KG1 (cell line): ENCODE measurements at places on chromosomes 2 and 18.

DNA sequence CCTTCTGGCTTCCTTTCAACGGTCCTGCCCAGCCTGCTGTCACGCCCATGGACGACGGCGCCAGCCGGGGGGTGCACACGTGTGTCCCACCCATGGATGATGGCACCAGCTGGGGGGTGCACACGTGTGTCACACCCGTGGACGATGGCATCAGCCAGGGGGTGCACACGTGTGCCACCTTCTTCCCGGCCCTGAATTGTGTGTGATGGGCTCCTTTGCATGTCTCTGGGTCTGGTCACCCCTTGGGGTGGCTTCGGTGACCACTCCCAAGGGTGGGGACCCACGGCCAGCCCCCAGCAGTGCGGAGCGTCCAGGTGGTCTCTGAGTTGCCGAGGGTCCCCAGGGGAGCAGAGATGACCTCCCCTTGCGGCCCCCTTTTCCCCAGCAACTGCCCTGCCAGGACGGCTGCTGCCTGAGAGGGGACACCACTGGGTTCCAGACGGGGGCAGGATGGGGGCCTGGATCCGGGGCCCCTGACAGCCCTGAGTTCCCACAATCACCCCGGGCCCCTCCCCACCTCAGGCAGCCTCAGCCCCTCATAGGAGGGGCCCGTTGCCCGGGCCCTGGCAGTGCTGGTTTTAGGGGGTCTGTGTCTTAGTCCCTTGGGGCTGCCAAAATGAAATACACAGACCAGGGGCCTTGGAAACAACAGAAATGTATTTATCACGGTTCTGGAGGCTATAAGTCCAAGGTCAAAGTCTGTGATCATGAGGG, 9.4 kb downstream of the NEU4 start:
- DNase-seq, result no peak

DNA sequence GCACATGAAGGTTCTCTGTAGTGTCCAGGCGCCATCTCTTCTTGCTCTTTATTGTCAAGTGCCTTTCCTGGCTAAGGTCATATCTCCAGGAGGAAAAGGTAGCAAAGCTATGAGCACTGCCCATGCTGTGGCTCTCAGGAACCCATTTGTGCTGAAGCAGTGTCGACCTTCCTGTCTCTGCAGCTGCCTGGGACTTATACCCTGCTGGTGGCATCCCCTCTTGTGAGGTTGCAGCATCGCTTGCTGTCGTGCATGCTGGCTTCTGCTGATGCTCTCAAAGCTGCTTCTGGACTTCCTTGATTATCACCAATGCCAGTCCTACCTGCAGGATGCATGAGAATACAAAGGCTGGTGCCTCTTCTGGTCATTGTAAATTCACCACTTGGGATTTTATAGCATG, 22.1 kb upstream of the PTPN2 start:
- no peak for DNase-seq

DNA sequence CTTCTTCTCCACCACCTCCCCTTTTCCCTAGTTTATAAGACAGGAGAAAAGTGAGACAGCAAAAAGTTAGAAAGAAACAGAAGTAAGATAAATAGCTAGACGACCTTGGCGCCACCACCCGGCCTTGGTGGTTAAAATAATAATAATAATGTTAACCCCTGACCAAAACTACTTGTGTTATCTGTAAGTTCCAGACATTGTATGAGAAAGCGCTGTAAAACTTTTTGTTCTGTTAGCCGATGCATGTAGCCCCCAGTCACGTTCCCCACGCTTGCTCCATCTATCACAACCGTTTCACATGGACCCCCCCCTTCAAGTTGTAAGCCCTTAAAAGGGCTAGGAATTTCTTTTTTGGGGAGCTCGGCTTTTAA, 1.5 kb upstream of the BUB1 start:
- peak; percentile 19 for DNase-seq

GRCh38 chr18:50429207-50429948, 54.5 kb downstream of the SKA1 start:
- no peak for DNase-seq

DNA sequence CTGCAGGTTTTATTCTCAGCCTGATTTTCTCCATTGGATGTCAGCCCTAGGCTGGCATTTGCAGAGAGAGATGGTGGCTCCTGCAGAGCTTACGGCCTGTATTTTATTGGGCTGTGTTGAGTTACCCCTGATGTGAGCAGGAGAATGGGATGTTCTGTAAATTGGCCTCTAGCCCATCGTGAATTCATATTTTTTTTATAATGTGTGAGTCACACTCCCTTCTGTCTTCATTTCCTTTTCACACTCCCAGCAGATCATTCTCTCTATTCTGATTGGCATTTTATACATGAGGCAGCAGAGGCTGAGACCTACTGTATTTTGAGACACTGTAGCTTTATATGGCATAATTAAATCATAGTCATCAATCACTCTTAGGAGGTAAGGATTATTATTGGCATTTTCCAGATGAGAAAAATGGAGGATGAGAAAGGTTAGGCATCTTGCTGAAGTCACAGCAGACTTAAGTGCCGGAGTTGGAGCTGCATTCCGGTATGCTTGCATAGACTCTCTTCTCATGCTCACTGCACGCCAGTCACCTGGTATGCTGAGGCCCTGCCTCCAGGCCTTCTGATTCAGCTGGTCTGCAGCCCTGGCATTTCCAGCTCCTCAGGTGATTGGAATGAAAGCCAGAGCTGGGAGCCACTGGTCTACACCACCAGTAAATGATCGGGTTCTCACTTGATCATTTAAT, 142.4 kb downstream of the NEDD4L start:
- no peak for DNase-seq

DNA sequence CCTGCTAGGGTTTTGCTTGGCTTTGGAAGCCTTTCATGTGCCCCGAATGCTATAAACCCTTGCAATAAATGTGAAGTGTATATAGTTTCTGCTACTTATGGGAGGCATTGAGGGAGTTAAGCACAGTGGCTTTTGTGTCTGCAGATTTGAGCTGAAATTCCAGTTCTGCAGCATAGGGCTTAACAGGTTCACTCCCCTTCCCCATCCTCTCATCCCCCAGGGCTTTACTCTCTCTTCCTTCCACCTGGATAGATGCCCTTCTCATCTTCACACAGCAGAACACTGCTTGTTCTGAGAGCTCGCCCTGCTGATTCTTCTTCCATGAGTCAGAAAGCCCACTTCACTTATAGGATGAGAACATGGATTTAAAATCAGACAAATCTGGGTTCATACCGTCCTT, 37.2 kb downstream of the SOX11 start:
- DNase-seq, result no peak

DNA sequence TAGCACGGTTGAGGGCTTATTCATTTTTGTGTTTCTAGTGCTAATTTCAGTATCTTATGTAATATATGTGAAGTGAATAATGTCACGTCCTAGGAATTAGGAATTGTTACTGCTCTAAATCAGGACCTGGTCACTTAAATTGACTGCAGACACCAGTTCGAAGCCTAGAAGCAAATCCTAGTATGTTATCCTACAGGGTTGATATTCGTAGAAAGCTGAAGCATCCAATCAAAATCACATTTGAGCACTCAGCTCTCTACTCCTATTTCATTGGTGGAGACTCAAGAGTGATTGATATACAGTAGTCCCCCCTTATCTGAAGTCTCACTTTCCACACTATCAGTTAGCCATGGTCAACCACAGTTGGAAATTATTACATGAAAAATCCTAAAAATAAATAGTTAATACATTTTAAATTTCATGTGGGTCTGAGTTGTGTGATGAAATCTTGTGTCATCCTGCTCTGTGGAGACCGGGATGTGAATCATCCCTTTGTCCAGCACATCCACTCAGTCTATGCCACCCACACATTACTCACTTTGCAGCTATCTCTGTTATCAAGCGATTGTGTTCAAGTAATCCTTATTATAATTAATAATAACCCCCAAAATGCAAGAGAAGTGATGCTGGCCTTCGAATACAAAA, 35.2 kb upstream of the SCN9A start:
- DNase-seq, result no peak

DNA sequence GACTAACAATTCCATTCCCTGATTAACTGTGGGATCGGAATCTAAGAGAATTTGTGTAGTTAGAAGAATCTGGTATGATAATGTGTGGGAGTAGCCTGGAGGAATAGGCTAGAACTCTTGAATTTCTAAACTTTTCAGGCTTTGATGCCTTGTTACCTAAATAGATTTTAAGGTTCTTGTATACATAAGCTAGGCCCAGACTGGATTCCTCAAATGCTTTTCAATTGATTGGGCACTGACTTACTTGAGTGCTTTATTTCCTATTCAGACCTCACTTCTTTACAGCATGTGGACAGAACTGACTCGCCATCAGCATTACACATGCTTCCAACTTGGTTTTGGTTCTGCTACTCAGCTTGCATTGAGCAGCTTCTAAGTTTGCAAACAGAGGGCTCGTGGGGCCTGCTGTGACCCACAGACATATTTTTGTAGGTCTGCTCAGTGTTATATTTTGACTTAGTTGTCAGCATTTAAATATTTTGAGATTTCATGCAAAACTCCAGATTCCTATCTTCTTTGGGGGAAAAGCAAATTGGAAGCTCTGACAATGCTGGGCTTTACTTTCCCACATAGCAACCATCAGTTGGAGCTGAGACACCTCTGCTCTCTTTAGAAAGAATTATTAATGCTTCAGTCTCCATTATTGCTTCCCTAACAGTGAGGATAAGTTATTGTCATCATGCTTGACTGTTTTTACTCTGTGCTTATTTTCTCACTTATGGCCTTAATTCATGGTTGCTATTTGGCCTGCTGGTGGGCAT, 5.7 kb downstream of the PARD3B start:
- DNase-seq, result no peak

GRCh38 chr2:240968731-240969624, 29.4 kb upstream of the SNED1 start:
- DNase-seq, result no peak

DNA sequence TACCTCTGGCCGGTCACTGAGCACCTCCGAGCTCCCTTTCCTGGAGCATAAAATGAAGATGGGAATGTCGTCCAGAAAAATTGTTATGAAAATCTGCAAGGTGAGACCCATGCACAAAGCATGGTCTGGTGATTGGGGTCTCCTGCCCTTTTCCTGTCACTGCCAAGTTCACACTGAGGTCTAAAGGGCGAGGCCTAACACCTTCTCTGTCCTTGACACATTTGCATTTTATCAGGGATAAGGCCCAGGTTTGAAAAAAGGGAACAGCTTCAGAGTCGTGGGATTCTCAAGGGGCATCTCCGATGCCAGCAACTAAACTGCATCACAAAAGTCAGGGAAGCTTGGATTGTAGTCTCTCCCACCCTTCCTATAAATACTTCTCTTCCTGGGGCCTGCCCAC, 24.7 kb downstream of the GNAL start:
- DNase-seq, result no peak

GRCh38 chr2:99938250-99938649, 204.1 kb downstream of the AFF3 start:
- no peak for DNase-seq

DNA sequence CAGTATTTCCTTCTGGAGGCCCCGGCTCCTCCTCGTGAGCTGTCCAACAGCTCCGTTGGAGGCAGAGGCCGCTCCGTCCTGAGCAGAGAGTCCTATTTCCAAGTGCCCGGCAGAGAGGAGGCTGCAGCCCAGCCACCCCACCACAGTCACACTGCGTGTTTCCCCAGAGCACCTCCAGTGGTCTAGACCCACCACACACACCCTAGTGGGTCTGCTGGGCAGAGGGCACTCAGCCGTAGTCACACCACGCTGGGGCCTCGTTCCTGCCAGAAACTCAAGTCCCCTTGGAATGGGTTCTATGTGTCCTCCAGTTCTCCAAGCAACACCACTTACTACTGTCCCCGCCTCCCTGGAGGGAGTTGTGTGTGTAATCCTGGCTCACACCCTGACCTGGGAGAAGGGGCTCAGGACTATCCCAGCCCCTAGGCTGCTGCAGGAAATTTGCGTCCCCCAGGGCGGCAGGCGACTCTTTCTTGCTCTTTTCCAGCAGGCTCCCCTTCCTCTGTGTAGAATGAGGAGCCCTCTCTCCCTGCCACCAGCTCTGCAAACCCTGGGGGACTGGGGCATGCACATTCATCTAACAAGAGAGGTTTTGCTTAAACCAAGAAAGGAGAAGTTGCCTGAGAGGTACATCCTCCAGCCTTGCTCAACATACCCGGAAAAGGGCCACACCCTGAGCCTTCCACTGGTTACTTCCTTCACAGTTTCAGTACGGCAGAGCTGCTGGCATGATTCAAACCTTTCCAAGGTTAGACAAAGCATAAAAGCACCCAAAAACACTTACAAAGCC, 114.1 kb downstream of the NDUFA10 start:
- peak; percentile 33 for DNase-seq

- no peak for DNase-seq
Observed at GRCh38 chr18:50125456-50125855, 69.5 kb downstream of the MYO5B start.

DNA sequence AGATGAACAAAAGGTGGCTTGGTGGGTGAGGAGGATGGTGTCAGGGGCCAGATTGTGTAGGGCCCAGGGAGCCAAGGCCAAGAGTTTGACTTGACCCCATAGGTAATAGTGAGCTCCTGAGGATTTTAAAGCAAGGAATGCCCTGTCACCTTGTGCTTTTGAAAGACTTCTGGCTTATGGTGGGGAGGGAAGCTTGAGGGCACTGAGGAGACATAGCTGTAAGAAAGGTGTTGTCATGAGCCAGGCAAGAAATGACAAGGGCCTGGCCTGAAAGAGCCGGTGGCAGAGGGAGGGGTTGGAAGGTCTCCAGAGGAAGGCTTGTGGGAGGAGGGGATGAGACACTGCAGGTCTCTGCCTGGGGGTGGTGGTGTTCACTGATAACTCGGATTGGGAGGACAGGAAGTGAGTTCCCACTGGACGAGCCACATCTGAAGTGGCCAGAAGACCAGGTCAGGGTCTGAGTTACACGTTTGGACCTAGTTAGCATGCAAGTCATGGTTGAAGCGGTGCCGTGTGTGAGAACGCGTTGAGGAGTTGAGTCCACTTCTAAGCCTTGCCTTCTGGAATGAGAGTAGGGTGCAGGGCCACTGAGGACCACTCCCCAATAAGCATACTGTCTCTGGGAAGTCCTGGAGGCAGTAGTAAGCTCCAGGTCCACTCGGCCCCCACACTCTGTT, 64.3 kb downstream of the TET3 start:
- no peak for DNase-seq

DNA sequence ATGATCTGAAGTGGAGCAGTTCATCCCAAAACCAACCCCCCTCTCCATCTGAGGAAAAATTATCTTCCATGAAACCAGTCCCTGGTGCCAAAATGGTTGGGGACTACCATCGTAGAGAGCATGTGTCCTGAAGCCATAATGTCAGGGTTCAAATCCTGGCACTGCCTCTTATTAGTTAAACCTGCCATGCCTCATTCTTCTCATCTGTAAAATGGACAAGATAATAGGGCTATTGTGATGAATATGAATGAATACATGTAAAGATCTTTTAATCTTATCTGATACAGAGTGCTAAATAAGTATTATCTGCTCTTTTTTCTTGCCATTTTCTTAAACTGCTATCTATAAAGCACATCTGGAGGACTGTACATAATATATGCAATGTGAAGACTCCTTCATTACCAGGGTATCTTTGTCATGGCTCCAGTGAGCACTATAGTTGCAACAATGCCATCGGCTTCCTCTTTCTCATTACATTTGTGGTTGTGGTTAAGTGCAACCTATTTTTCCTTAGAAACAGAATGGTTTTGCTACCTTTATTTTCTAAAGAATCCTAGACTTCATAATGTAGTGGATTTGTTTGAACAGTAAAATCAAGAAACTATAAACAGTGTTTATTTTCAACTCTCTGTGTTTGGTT, 27.0 kb downstream of the MFSD6 start:
- DNase-seq, result peak; percentile 33

GRCh38 chr2:227864161-227864756, 7.2 kb upstream of the DAW1 start:
- no peak for DNase-seq

GRCh38 chr2:170298861-170299429, 121.0 kb downstream of the MYO3B start:
- DNase-seq, result no peak
